ENCODE measurements at places on chromosomes 5 and 9.

GRCh38 chr9:69898714-69899209, 78.1 kb downstream of the CFAP95 start:
- DNase-seq = peak; percentile 22

- no peak for DNase-seq
Measured at GRCh38 chr9:32524892-32525708, 896 bp downstream of the RIGI start.

DNA sequence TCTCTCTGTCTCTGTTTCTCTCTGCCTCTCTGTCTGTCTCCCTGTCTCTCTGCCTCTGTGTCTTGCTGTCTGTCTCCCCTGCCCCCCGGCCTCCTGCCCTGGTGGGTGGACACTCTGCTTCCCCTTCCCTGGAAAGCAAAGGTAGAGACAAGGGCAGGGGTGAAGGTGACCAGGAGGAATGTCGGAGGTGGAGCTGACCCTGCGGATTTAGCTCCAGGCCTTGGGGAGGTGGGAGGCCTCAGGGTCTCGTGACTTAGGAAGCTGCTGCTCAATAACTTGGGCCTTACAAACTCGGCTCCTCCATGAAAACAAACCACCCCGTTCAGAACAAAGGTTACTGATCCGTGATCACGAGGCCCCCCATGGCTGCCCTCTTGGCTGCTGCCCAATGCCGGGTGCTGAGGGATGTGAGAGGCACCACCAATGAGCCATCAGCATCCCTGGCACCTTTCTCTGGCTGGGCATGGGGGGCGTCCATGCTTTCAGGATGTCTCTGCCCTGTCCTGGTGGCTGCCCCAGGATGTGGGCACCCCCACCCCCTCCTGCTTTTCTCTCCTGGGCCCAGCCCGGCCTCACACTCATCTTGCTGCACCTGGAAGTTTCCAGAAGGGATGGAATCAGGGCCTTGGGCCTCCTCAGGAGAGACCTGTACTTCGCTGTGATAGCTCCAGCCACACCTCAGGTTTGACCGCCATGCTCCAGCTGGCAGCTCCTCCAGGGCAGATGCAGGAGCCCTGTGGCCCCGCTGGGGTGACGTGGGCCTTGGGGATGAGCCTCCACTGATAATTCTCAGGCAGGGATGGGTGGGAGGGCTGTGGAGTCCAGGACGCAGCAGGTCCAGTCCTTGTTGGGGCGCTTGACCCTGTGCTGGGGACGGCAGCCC, 14.8 kb upstream of the SLC6A19 start:
- DNase-seq = no peak

- DNase-seq = no peak
Measured at GRCh38 chr5:41763081-41763480, 107.1 kb downstream of the OXCT1 start.

DNA sequence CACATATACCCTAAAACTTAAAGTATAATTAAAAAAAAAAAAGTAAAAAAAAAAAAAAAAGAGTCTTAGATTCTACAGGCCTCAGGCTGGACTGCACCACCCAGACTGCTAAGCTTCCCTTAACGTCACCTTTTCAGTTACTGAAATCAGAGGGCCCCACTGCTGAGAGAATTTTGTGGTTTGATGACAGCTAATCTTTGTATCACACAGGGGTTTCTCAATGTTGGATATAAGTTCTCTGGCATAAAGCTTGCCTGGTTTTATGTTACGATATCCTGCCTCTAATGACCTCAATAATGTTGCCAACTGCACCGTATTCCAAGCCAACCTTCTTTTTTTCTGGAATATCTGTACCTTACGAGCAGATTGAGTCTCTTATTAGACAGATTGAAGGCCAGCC, 43.1 kb upstream of the C6 start:
- no peak for DNase-seq

- peak; percentile 4 for DNase-seq
Measured at GRCh38 chr9:117074784-117075520, 339.9 kb downstream of the ASTN2 start.

Data from NCI-H1694 treated with DMSO at 0.1 percent for 48 hours (cell line).